ENCODE measurements at places on chromosomes 5 and 9.

- no peak for DNase-seq
These were observed 74.8 kb upstream of the RXRA start for GRCh38 chr9:134251296-134252069.

DNA sequence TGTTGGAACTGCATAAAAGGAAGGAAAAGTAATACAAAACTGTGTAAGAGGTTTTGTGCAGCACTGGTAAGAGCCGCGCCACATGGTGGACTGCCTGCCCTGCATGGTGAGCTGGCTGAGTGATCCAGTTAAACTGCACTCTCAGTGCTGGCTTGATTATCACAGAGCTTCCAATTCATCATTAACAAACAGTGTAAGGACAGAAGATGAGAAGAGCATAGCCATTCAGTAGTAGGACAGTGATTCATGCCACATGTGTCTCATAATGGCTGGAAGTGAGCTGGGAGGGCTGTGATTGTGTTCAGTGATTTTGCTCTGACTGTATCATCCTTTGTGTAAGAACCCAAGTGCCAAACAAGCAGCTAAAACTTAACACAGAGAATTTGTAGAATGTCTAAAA lies 14.1 kb downstream of the ASPN start:
- DNase-seq, result no peak

DNA sequence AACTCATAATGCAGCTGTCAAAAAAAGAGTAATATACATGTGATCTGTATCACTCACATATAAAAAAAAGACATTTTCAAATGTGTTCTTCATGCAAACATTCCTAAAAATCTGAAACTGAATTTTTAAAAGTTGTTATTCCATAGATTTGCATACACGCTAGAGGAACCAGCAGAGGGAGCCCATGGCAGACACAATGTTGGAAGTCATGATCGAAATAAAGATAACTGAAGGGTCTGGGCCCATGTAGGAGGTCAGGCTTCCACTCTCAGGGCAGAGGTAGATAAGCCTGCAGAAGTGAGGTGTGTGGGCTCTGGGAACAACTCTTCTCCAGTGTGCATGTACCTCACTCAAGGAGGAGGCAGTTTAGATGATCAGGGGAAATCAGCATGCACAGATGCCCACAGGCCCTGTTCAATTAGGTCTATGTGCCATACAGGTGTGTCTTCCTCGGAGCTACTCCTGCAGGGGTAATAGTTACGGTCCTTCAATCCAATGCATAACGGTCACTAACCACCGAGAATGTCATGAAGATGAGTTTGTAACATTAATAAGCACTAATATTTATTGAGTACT lies 208.6 kb downstream of the EPB41L4A start:
- DNase-seq, result no peak

DNA sequence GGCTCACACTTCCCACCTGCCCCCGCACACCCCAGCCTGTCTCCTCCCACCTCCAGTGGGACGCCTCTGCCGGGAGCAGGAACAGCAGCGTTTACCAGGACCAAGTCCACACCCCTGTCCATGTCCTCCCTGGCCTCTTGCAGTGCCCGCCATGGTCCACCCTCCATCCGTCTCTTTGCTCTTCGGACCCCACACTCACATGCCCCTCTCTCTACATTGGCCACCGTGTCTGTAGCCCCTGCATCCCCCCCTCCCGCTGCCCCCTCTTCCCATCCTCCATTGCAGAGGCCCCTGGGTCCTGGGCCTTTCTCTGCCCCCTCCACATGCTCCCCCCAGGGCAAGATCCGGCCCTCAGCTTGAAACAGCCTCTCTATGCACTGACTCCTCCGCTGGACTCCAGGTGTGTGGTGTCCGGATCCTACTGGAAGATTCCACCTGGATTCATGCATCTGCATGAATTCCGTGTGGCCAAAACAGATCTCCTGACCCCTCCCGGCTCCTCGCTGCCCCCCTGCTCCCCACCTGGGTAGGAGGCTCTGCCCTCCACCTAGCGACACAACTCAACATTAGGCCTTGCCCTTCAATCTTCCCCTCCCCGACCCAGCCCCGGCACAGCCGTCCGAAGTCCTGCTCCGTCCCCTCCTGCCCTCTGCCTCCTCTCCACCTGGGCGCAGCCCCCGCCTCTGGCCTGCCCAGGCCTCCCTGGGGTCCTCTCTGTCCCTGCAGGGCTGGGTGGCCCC lies 168.5 kb downstream of the OLFM1 start:
- no peak for DNase-seq

GRCh38 chr9:69215774-69216485 lies 41.9 kb downstream of the TJP2 start:
- no peak for DNase-seq

DNA sequence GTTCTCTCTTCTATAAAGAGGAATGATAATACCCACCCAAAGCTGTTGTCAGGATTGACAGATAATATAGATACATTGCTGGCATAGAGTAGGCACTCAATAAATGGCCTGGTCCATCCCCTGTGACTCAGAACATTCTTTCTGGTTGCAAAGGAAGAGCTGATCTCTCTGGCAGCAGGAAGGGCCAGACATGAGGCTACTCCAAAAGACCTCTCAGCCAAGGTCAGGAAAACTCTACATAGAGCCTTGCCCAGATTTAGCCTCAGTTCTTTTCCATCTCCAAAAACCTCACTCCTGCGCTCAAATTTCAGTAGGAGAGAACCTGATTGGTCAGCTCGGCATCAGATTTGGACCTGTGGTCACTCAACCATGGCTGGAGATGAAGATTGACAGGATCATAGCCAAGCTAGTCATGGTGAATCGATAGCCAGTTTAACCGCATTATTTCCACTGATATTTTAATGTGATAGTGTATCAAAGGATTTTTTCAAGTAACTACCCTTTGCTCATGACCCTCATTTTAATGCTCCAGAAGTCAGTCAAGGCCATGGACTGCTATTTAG lies 319.6 kb downstream of the DRD1 start:
- no peak for DNase-seq

- DNase-seq, result no peak
These were observed 409.5 kb downstream of the ARHGEF28 start for GRCh38 chr5:74035521-74035937.
